ENCODE measurements at places on chromosomes 13 and 19.

DNA sequence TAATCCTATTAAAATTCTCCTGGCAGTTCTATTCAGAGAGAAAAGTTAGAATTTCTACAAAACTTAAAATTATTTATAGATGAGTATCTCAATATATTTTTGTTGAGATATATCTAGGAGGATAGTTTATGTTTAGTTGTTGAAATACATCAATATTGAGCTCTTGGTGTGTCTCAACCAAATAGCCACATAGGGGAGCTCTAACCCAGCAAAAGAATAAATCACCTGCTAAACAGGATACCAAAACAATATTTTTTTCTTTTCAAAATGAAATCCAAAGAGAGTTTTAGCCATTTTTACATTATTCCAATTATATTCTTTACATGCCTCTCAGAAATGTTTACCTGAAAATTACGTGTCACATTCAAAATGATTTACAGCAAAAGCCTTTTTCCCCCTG is 954.7 kb downstream of the SLITRK6 start:
- DNase-seq, result no peak

GRCh38 chr13:44340508-44340907 is 33.1 kb upstream of the SERP2 start:
- no peak for DNase-seq

DNA sequence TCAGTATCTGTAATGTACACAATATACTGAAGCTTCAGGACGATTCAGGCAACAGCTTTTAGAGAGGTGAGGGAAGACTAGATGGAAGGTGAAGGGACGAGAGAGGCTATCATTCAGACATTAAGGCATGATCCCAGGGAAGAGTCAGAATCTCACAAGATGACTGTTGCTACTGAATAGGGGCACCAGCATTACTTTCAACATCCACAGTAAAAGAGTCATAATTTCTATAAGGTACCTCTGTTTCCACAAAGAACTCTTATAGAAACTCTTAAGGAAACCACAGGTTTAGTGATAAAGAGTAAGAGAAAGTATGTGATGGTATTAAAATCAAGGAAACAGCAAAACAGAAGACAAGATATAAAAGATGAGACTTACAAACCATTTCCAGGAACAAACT is 23.0 kb downstream of the LCP1 start:
- DNase-seq, result no peak

- DNase-seq, result no peak
These were observed 48.2 kb upstream of the N4BP2L1 start for GRCh38 chr13:32476021-32476731.

DNA sequence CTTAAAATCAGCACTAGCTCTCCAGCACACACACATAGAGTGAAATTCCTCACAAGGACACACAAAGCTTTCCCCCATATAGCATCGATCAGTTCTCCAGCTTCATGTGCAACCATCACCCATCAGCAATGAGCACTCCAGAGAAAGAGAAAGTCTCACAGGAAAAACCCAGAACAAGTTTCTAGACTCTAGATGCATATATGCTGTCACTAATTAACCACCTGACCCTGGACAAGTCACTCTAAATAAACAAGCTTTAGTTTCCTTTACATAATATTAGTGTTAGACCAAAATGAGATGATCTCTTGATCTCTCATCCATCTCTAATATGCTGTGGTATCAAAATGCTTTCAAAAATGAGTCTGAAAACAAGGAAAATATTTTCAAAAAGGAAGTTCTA is 81.2 kb downstream of the TBC1D4 start:
- DNase-seq, result no peak

GRCh38 chr13:32036757-32037156 is 5.2 kb downstream of the FRY start:
- DNase-seq, result no peak

Data from CD4-positive, alpha-beta T cell treated with Interleukin-4 for 4 hours (primary cell).